NCI-H2029 (cell line): ENCODE measurements at places on chromosomes 4 and X.

DNA sequence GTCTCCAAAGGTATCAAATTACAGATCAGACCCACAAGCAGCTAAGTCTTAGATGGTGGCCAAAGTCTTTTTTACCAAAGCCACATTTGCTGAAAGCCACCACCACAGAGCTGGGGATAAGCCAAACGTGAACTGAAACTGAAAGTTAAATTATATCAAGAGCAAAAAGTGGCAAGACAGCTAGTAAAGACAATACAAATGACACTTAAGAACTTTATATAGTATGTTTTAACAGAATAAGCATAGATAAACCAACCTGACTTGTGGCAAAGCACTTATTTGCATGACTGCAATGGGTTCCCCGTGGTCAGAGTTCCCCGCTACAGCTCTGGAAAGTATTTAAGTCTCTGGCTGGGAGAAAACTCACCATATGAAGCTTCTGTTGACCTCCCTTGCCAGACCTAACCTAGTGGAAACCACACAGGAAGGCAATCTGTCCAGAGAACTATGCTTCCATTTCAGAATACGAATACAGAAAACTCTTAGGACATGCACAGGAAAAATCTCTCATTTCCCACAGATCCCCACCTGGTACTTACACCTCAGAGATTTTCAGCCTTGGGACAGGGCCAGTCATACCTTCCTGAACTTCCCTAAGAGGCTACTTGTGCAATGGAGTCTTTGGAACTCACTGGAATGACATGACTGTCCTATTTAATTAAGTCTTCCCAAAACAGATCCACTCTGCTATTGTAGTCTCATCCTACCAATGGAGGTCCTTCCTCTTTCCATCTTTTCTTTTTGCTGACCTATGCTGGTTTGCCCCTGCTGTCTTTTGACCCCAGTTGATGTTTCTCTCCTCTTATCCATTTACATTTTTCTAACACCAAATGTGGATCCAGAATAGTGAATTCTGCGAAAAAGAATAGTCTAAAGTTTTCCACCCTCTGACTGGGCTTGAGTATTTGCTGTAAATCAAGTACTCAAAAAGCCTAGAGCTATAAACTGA, 225.1 kb downstream of the NR3C2 start:
- DNase-seq: no peak

- peak; percentile 10 for DNase-seq
Measured at GRCh38 chr4:129344058-129344457, 248.1 kb downstream of the C4orf33 start.

- no peak for DNase-seq
Measured at GRCh38 chr4:92497141-92497540, 193.4 kb downstream of the GRID2 start.

DNA sequence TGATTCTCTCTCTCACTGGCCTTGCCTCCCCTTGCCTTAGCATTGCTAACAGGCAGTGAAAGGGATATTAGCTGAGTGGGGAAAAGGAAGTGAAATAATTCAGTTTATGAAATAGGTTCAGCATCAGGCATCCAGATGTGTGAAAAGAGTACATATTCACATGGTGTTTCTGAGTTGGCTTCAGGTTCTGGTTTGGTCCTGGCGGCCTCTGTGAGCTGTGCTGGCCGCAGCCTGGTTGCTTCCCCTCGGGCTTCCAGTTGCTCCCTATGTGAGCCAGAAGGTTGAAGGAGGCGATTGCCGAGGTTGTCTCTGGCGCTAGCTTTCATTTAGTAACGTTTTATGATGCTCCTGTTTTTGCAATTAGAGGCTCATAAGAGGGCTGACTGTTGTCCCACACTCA, 99.1 kb upstream of the TLR2 start:
- DNase-seq: no peak

- no peak for DNase-seq
Measured at GRCh38 chrX:63354484-63354883, 3.4 kb upstream of the SPIN4 start.

DNA sequence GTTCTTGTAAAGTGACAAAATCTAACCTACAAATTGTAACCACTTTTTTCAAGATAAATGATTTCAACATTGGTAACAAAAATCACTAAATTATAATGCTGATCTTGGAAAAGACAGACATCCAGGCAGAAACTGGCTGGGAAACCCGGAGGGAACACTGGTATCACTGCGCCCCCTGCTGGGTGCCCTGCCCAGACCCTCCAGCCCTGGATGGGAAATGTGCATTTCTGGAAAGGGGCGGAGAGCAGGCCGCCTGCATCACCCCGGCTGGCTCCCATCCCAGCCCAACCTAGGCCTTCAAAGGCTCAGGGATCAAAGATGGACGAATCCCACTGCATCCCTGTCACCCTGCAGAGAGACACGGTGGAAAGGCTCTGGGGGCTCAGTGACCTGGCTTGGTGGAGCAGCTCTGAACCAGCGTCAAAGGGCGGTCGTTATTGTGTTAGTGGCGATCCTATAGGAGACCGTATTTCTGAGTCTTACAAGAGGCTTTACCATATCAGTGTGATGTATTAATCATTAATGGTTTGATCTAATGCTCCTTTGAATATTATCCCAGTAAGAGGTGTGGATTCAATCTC, 37.3 kb downstream of the ACOX3 start:
- DNase-seq: peak; percentile 67

- DNase-seq: no peak
Measured at GRCh38 chr4:95018785-95019184, 261.0 kb downstream of the BMPR1B start.

- DNase-seq: no peak
Measured at GRCh38 chr4:51858605-51859202, 15.8 kb downstream of the DCUN1D4 start.

- no peak for DNase-seq
Measured at GRCh38 chr4:18858229-18858922, 836.8 kb upstream of the LCORL start.

- DNase-seq: no peak
Measured at GRCh38 chr4:13733817-13734216, 106.3 kb upstream of the BOD1L1 start.

DNA sequence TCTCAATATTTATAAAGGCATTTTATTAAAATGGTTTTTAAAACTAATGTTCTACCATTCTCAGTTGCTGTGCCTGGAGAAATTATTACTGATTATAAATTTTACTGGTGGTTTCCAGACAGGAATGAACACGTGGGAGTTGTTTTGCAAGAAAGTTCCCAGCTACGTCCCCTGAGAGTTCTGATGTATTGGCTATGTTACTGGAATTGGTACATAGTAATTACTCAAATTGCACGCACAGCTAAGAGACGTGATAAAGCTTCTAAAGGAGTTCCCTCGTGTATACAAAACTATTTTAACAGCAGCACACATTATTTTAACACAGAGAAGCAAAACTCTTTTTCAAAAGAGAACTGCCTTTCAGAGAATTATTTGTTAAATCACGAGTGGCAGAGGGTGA, 292.2 kb downstream of the NLGN4X start:
- no peak for DNase-seq

DNA sequence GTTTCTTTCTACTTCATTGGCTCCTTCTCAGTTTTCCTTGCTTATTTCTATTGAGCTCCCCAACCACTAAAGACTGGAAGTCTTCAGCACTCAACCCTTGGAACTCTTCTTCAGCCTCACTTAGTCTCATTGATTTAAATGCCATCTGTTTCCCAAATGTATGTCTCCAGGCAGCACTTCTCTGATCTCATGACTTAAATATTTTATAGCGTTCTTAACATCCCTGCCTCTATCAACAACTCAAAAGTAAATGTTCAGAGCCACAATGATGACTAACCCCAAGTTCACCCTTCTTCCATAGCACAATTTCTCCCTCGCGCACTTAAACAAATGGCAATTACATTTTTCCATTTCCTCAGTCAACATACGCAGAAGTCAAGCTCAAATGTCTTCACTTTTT, 1393.3 kb downstream of the ARAP2 start:
- no peak for DNase-seq

DNA sequence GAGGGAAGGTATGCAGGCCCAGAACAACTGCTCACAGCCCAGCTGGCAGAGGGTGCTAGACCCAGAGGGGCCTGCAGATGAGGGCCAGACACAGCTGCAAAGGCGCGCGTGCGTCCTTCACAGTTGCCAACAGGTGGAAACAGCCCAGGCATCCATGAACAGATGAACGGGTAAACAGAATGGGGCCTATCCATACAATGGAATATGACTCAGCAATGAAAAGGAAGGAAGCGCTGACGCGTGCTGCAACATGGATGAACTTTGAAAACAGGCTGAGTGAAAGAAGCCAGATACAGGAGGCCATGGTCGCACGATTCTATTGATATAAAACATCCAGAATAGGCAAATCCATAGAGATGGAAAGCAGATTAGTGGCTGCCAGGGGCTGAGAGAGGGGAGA, 83.1 kb upstream of the DDX3X start:
- DNase-seq: no peak

GRCh38 chr4:6435010-6435409, 37.4 kb downstream of the PPP2R2C start:
- no peak for DNase-seq

GRCh38 chrX:100358766-100359165, 51.3 kb downstream of the PCDH19 start:
- peak; percentile 48 for DNase-seq

GRCh38 chr4:65302145-65302544, 368.1 kb downstream of the EPHA5 start:
- no peak for DNase-seq

- DNase-seq: no peak
Measured at GRCh38 chrX:38694394-38694793, 106.9 kb upstream of the MID1IP1 start.

DNA sequence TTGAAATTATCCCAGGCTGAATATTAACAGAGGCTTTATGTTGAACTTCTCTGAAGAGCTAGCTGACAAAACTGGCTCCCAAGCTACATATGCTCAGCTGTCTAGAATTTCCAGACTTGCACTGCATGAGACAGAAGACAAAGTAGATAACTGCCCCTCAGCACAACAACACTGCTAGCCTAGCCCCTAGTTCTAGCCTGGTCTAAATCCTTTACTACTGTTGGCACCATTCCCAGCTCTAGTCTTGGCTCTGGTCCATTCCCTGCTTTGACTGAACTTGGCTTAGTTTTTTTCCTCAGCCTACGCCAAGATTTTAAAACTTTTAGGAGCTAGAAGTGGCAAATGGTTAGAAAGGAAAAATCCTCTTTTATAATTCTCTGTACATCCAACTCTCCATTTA, 7.6 kb upstream of the OPHN1 start:
- DNase-seq: no peak

GRCh38 chr4:47968847-47969246, 47.6 kb downstream of the CNGA1 start:
- no peak for DNase-seq

DNA sequence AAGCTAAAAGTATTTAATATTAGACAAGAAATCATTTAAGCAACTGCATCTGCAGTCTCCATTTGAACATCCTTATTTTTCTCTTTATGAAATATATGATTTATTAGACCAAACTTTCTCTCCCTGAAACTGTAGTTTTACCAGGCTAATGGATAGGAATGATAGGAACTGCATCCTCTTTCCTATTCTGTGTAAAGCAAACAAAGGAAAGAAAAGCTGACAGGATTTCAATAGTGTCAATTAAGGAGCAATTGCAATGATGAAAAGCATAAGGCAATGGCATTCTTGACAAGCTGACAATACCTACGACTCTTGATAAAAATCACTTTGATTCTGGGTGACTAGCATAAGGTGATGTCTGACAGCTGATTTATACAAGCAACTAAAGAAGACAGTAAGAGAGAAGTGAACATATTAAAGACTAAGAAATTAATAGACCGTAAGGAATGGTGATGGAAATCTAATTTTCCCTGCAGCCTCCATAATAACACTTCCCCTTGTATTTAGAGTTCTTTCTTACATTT, 502.5 kb downstream of the TECRL start:
- DNase-seq: no peak

DNA sequence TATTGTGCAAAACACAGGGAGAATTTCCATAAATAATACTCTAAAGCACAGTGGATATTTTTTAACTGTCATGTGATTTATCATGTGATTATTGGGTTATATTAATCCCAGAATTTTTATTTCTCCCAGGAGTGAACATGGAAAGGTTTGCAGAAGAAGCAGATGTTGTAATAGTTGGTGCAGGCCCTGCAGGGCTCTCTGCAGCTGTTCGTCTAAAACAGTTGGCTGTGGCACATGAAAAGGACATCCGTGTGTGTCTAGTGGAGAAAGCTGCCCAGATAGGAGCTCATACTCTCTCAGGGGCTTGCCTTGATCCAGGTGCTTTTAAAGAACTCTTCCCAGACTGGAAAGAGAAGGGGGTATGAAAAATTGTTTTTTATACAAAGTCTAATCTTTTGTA, 10.0 kb downstream of the ETFDH start:
- no peak for DNase-seq

GRCh38 chr4:101669138-101669831, 121.2 kb upstream of the BANK1 start:
- DNase-seq: no peak

DNA sequence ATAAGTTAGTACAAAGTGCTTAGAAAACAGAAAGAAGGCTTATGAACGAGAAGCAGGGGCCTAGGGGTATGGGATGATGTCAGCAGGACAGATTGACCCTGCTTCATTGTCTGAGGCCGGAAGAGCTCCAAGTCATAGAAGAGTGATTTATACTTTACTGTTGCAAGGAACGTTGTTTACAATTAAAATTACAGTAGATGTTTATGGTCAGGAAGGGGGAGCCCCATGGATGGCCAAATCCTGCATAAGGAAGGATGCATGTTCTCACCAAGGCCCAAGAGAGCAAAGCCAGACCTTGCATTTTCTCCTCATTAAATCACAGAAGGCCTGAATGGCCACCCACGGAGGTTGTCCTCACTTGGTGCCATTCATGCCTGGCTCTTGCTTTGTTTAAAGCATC, 115.3 kb downstream of the LDB2 start:
- no peak for DNase-seq

DNA sequence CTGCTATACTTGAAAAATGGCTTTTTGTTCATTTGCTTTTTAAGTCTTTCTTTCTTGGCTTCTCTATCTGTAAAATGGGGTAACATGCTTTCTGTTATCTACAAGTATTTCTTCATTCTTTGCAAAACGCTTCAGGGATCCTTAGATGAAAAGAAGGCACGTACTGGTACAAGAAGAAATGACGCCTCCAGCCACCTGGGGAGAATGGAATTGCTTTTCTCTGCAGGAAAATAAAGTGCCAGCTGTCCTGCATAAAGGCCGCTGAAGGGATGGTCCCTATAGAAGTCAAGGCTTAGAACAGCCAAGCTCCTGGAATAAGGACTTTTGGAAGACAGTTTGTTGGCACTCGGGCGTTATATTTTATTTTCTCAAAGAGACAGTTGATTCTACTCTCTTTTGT, 210.8 kb upstream of the RASGEF1B start:
- no peak for DNase-seq

- DNase-seq: no peak
Measured at GRCh38 chrX:40542208-40542607, 38.6 kb upstream of the ATP6AP2 start.

- no peak for DNase-seq
Measured at GRCh38 chr4:10061650-10062415, 40.5 kb upstream of the SLC2A9 start.
